ENCODE measurements at places on chromosomes 3 and 15.

GRCh38 chr3:24359645-24360462 is 134.8 kb downstream of the THRB start:
- peak; percentile 73 for DNase-seq

DNA sequence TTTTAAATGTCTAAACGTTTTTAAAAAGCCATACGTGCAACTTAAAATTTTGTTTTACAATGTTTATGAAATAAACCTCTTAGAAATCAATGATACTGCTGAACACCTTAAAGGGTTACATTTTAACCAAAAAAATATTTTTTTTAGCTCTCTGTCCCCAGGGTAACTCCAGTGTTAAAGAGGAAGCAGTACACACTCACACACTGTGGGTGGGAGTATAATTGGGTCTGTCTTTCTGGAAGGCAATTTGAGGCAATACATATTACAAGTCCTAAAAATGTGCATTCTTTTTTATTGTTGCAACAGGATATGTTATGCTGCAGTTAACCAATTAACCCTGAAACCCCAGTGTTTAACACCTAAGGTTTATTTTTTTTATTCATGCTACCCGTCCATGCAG is 34.1 kb downstream of the WHAMM start:
- no peak for DNase-seq

- DNase-seq: no peak
Measured at GRCh38 chr3:41933154-41933676, 28.7 kb downstream of the ULK4 start.

DNA sequence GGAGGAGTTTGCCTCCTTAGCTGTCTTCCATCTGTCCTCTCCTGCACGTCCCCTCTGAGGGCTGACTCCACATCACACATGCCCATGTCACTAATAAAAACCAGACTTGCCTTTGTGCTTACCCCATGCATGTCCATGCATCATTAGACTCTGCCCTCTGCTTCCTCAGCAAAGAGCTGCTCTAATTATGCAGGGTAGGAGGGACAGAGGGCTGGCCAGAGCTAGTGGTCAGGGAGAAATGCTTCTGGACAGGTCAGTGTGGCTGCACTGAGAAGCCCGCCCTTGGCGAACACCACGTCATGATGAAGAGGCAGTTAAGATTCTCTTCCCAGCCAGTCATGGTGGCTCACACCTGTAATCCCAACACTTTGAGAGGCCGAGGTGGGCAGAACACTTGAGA is 8.9 kb downstream of the CA12 start:
- no peak for DNase-seq

- DNase-seq: peak; percentile 15
Measured at GRCh38 chr15:86139828-86140227, 60.2 kb downstream of the AGBL1 start.

- no peak for DNase-seq
Measured at GRCh38 chr3:53425936-53426335, 68.5 kb upstream of the CACNA1D start.

GRCh38 chr3:51621091-51621892 is 49.8 kb upstream of the TEX264 start:
- DNase-seq: peak; percentile 49

DNA sequence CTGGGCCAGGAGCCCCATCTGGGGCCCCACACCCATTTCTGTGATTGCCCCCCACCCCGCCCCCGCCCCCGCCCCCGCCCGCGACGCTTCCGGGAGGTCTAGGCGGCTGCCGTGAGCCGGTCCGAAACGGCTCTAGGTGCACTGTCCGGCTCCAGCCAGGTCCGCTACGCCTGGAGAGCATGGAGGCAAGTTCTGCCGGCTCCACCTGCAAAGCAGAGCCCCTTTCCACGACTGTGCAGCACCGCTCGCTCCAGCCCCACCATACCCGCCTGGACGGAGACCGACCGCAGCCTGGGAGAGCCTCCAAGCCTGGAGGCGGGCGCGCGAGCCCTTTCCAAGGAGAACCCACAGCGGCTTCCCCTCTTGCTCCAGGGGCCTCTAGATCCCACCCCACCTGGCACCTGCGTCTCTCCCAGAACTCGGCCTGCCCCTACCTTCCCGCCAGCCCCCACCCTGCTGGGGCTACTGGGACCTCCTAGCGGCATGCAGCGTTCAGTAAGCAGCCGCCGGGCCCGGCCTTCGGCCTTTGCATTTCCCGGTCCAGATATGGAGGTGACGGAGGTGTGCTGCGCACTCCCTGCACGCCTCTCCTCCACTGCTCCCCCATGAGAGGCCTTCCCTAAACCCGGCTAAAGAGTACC is 66.2 kb downstream of the KLF13 start:
- peak; percentile 42 for DNase-seq

DNA sequence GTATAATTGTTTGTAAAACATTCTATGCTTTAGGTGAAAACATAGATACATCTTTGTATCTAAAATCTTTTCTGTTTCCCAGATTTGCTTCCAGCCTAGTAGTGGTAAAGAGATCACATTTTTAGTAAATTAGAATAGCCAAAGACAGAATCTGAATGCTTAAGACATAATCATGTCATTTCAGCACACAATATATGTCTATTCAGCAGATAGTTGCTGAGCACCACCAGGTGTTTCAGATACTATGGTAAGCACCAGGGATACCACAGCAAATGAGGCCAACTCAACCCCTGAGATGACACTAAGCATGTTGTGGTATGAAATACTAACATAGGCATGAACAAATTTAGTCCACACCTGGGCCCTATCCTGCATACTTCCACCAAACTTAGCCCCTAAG is 195.2 kb upstream of the SOX14 start:
- DNase-seq: no peak

GRCh38 chr15:63264688-63265293 is 12.6 kb upstream of the APH1B start:
- no peak for DNase-seq

DNA sequence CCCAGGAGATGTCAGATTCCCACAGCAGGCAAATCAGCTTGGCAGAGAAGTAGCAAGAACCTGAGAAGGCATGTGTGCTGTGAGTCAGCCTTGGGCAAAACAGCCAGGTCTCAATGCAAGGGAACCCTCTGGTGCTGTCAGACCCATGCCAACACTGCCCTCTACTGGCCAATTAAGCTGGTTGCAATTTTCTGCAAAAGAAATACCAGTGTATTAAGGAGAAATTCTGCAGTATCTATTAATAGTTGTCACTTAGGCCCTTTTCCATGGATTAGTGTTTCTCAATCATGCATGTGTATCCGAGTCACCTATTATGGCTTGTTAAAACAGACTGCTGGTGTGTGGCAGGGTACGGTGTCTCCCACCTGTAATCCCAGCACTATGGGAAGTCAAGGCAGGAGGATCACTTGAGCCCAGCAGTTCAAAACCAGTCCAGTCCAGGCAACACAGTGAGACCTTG is 26.2 kb downstream of the MAP4 start:
- peak; percentile 94 for DNase-seq

DNA sequence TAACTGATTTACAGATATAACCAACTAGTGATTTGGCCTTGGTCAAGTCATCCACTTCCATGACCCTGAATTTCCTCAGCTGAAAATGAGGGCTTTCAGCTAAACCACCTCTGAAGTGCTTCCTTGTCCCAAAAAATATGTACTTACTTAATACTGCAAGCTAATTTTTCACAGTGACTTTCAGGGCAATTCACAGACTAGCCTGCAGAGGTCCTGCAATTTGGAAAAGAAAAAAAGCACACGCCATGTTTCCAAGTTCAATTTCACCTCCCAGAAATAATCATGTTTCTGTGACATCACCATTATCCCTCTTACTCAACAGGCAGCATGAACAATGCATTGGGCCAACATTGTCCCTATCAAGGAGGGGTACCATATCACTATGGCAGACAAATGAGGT is 218.2 kb downstream of the SHOX2 start:
- DNase-seq: no peak

GRCh38 chr3:188578576-188579363 is 424.8 kb downstream of the LPP start:
- DNase-seq: no peak

DNA sequence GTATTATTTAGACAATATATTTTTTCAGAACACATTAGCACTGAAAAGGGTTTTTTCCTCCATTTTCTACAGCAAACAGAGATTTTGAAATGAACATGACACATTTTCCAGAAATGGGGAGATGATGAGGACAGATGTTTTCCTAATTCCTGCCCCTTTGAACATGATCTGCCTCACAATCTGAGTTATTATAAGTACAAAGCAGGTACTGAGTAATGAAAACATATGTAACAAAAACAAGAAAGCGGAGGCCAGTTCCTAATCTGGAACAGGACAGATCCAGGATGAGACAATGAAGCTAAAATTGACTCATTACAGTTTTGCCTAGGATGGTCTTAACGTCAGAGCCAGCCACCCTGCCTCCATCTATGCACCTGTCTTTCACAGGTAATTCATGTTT is 642.8 kb upstream of the NR2F2 start:
- DNase-seq: no peak

GRCh38 chr3:46145147-46145546 is 63.0 kb downstream of the CCR1 start:
- DNase-seq: no peak
